ENCODE measurements at places on chromosomes 3 and 15.

- DNase-seq = no peak
Observed at GRCh38 chr3:142275856-142276255, 50.5 kb upstream of the GK5 start.

- DNase-seq = no peak
Observed at GRCh38 chr3:32821686-32822296, 4.0 kb downstream of the TRIM71 start.

- DNase-seq = no peak
Observed at GRCh38 chr3:179949412-179949811, 87.3 kb downstream of the PEX5L start.

DNA sequence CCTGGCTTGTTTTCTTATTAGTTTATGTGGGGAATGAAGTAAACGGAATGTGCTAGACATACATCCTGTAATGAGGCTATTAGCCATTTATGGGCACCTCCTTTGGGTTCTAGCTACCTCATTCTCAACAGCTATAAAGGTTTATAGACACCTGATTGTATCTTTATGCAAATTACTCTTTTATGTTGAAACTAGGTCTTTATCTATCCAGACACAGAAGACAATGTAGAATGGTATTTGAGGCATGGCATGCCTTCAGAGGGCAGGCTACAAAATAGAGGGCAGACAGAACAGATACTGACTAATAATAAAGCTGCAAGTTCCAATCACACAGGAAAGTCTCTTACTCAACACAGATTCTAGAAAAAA is 27.1 kb downstream of the TBC1D2B start:
- no peak for DNase-seq

- no peak for DNase-seq
Observed at GRCh38 chr3:64983583-64984359, 296.0 kb upstream of the ADAMTS9 start.

- no peak for DNase-seq
Observed at GRCh38 chr15:47908950-47909670, 191.8 kb downstream of the SEMA6D start.

DNA sequence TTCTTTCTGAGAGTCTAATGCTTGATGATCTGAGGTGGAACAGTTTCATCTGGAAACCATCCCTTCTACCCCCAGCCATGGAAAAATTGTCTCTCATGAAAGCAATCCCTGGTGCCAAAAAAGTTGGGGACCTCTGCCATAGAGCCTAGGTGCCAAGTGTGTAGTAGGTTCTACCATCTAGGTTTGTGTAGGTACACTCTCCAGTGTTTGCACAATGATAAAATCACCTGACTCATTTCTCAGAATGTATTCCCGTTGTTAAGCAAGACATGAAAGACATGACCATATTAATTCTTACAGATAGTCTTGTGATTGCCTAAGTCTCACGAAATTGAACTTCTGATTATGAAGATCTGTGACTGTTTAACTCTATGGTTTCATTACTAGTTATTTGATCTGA is 68.6 kb downstream of the KAT2B start:
- no peak for DNase-seq

- DNase-seq = no peak
Observed at GRCh38 chr3:76824658-76825240, 215.2 kb upstream of the ROBO2 start.

DNA sequence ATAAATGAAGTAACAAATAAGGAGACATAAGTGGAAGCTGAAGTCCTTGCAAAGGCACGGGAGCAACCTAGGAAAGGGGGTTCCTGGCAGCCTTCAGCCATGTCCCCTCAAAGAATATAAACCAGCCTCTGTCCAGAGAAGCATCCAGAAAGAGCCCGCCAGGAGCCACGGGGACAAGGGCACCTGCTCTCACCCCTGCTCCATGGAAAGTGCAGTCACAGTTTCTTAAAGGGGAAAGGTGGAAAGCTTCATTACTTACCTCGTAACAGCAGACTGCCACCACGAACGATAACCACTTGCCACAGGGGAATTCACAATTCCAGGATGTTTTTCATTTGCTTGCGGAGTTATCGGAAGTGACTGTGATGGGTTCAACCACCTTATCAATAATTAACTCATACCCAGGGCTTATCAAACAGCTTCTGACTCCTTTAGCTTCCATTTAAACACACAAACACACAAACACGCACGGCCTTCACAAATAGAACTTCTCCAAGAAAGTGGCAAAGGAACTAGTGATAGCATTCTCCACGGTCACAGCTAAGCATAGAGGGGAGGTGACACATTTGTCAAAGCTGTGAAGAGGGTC is 134.2 kb upstream of the IGF1R start:
- no peak for DNase-seq

DNA sequence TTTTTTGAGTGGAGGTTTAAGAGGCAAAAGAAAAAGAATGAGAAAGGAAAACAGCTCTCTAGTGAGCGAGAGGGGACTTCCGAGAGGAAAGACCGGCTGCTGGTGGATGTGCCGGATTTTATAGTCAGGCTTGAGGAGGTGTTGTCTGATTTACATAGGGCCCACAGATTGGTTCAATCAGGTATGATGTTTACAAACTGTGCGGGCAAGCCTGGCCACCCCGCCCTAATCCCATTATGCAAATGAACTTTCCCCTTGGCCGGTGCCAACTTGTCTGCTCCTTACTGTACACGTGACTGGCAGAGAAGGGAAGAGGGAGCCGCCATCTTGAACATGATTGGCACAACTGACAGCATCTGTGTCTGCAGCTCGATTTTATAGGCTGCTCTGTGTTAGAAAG is 44.7 kb downstream of the FAM43A start:
- DNase-seq = no peak

GRCh38 chr3:50359760-50360110 is 414 bp upstream of the TMEM115 start:
- DNase-seq = no peak

- no peak for DNase-seq
Observed at GRCh38 chr15:74535388-74536084, 5.5 kb upstream of the ARID3B start.

- no peak for DNase-seq
Observed at GRCh38 chr15:25171111-25171811, 216.5 kb downstream of the SNRPN start.

GRCh38 chr3:56890448-56891091 is 88.8 kb upstream of the ARHGEF3 start:
- DNase-seq = no peak

GRCh38 chr15:89937365-89938350 is 24.9 kb upstream of the ARPIN start:
- DNase-seq = no peak

DNA sequence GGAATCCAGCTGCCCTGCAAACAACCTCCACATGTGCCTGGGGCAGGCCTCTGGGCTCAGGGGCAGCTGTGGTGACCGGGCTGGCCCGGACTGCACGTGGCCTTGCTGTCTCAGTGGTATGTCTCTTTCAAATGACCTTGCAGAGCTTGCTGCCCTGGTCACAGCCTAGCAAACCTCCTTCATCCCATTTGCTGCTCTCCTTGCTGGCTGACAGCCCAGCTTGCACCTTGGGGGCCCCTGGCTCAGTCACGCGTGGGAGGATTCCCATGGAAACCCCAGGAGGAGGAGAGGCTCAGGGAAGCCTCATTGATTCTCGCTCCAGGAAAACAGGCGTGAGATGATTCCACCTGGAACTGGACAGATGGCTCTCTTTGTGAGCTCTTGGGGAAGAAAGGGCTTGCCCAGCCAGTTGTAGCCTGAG is 5.6 kb downstream of the SPSB4 start:
- DNase-seq = no peak

- no peak for DNase-seq
Observed at GRCh38 chr15:77992356-77993222, 84.9 kb downstream of the TBC1D2B start.

GRCh38 chr3:162699291-162699690 is 1202.7 kb downstream of the OTOL1 start:
- no peak for DNase-seq

GRCh38 chr3:22372292-22373062 is 621.5 kb upstream of the ZNF385D start:
- DNase-seq = no peak

GRCh38 chr3:107861904-107862303 is 228.9 kb downstream of the CD47 start:
- no peak for DNase-seq

GRCh38 chr3:46509661-46510187 is 11.9 kb downstream of the RTP3 start:
- DNase-seq = no peak

GRCh38 chr3:180175572-180175971 is 138.8 kb upstream of the PEX5L start:
- DNase-seq = no peak

DNA sequence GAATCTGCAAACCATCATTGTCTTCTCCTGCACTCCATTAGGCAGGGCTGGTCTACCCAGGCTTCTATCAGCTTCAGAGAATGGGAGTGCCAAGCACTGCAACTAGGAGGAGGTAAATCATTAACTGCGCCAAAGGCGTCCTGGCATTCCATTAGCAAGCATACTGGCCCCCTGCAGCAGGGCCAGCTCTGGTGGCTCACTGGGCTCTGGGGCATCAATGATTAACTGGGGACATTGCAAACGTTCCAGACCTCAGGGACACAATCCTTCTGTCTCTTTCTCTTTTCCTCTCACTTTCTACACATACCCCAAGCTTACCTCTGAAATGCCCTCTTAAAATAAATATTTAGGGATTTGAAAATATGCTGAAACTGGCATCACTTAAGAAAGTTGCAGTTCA is 129.0 kb downstream of the MYLK start:
- DNase-seq = no peak

DNA sequence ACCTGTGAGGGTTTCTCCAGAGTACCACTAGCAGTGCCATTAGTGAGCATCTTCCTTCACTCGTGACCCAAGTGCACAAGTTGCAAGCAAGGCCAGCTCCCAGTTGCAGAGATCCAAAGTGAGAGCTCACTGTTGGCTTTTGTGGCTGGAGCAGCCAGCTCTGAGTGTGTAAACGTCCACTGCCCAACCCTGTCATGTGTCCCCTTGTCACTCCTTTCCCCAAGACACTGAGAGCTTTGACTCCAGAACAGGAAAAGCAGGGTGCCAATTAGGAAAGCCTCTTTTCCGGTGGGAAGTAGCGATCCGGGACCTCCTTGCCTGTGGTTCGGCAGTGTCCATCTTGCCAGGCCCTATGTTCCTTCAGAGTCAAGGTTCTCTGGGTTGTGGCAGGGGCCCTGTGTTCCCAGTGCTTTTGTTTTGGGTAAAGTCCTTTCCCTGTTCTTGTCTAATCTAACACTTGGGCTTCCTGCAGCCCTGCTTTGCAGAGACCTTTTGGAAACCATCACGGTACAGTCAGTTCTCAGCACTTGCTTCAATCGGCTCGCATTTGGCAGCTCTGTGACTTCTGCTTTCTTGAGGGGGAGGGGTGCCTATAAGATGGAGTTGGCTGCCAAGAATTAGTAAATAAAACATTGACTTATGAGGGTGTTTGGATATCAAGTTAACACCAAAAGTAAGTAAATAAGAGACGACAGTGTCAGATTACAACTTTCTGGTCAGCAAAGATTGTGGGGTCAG is 90.5 kb downstream of the DNASE1L3 start:
- no peak for DNase-seq

DNA sequence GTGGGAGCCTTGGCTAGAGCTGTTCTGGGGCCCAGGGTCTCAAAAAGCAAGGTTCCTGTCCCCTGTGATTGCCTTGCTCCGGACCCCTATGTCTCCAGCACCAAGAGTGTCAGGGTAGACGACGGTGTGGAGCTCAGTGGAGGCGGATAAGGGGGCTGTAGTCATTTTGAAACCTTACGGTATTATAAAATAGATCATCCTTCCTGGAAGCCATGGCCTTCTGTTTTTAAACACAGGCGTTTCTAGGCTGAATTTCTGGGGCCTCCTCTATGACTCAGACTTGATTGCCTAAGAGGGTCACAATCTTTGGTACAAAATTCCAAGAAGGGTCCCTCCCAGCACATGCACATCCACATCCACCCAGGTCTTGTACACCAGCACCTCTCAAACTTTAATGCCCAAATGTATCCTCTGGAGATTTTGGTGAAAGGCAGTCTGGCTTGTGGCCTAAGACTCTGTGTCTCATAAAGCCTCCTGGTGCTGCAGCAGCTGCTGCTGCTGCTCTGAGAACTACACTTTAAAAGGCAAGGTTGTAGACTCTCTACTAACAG is 70.5 kb upstream of the XCR1 start:
- no peak for DNase-seq

- no peak for DNase-seq
Observed at GRCh38 chr3:196218155-196218712, 1.9 kb downstream of the SLC51A start.

- no peak for DNase-seq
Observed at GRCh38 chr15:33975022-33975565, 6.8 kb downstream of the CHRM5 start.

DNA sequence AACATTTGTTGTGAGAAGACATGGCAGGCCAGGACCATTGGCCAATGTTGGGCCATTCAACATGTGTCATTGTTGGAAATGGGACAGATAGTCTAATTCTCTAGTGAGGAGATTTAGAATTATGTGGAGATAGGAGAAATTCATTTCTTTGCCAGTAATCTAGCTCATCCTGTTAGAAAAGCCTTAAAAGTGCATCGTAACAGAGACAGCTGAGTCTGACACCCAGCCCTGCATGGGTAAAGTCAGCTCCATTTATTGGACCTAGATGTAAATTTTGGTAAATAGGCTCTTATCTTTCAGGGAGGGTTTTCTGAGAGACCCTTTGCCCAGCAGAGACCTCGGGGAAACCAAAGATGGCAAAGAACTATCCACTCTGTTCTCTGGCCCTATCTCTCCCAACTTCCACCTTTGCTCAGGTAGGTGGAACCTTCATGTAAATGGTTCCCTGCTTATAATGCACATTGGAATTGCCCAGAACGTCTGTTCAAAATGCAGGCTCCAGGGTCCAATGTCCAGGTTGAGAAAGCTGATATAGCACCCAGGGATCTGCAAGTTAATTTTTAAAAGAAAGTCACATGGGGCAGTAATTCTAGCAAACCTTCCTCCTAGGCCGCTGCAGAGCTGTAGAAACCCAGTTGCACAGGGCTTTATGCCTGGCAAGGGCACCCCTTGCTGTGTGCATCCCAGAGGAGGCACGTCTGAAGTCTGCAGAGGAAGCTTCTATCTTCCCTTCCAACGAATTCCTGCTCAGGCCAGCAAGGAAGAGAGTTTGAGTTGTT is 365.9 kb upstream of the PROK2 start:
- no peak for DNase-seq

- DNase-seq = no peak
Observed at GRCh38 chr3:66490214-66490613, 10.6 kb downstream of the LRIG1 start.

GRCh38 chr3:71564361-71564760 is 19.2 kb downstream of the FOXP1 start:
- no peak for DNase-seq

- DNase-seq = no peak
Observed at GRCh38 chr3:138747225-138747624, 87.5 kb downstream of the PIK3CB start.

DNA sequence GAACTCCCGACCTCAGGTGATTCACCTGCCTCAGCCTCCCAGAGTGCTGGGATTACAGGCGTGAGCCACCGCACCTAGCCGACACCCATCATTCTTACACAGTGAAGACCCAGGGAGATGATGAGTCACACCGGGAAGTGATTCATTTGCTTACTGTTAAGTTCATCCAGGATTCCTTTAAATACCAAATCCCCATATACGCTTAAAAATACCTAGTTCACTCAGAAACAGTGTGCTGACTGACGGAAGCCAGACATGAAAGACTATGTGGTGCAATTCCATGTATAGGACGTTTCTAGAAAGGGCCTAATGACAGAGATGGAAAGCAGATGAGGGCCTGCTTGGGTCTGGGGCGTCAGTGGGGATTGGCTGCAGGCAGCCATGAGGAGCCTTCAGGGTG is 75.2 kb downstream of the APBA2 start:
- no peak for DNase-seq
